CD4-positive, alpha-beta T cell (primary cell): ENCODE measurements at places on chromosomes 7 and 10.

DNA sequence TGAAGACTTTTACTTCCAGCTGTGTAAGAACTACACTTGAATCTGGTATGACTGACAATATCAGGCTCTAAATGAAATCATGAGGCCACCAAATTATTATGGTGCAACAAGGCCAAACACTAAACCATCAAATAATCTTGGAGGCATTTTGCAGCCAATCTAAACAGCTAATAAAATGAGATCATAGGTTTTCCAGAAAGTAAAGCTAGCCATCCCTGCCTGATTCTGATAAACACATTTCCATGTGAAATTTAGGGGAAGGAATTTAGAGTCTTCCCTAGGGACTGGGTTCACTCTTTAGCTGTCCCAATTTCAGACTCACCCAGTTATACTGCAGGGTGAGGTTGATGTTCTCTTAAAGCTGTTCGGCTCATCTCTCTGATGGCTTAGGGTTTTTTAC is 190.3 kb upstream of the TMEM196 start:
- DNase-seq: no peak

GRCh38 chr10:84047258-84048010 is 91.9 kb upstream of the GHITM start:
- no peak for DNase-seq

- DNase-seq: no peak
Observed at GRCh38 chr7:132420527-132420926, 155.7 kb downstream of the PLXNA4 start.

GRCh38 chr7:76338298-76339084 is 20.3 kb downstream of the YWHAG start:
- no peak for DNase-seq

DNA sequence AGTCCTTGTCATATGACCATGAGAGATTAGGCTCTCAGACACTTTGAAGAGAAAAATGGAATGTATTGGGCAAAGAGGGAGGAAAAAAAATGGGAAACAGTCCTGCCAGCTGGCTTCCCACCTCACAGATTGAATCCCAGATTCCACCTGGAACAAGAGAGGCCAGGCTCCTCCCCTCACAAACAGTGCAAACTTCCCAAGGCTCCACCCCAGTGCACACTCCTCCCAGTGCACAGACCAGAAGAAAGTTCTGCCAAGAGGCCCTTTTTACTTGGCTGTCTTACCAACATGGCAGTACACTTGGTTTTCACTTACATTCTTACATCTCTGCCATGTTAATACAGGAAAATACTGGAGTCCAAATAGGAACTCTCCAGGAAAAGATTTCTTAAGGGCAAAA is 202.3 kb downstream of the AHR start:
- DNase-seq: no peak
